ENCODE measurements at places on chromosomes 1 and 21.

- peak; percentile 43 for DNase-seq
Observed at GRCh38 chr1:43329995-43330751, 7.4 kb upstream of the MPL start.

GRCh38 chr1:218349348-218350034 lies 4.4 kb downstream of the TGFB2 start:
- no peak for DNase-seq

- DNase-seq = no peak
Observed at GRCh38 chr1:186310307-186310706, 64.7 kb downstream of the TPR start.

DNA sequence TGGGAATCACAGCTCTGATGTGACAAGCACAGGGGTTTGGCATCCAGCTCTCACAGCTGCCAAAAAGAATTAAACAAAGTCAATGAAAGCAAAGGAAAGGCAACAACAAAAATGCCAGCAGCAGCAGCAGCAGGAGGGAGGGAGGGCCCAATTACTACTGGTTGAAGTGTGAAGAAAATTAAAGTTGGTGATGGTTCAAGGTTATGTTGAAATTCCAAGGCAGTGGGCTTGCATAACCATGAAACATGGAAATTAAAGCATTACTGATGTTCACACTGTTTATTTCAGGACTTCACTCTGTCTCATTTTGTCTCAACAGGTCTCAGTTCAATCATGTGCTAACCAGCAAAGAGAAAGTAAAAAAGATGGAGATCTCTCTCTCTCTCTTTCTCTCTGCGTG lies 220.3 kb upstream of the LYPLAL1 start:
- DNase-seq = no peak

DNA sequence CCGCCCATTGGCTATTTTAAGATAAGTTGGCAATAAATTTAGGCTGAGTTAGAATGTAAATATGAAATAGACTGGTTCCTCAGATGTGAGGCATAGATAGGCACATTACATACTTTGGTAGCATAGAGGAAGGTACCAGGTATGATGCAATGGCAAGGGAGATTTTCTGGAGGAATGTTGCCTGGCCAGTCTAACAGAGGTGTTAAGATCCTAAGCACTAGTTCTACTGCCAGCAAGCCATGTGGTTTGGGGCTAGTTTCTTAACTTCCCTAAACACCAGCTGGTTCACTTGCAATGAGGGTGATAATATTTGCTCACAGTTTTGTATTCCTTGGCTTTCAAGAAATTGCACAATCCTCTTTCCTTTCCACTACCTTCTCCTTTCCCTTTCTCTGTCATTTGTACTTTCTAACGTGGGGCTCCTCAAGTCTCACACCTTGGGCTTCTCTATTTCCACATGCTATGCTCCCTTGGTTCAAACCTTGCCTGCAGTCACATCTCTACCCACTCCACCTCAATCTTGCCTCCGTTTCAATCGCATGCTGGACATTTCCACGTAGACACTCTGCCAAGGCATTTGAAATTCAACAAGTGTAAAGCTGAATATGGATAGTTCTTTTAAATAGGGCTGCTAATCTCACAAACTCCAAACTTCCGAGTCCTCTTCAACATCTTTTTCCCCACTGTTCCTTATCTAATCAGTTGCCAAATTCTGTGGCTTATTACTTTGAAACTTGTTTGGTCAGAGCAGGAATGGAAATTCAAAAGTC lies 4.7 kb upstream of the CD55 start:
- DNase-seq = no peak

All from stimulated activated CD4-positive, alpha-beta T cell treated with anti-CD3 and anti-CD28 coated beads, Interleukin-15, amount 100 ng/mL, for 1 hour (primary cell).